ENCODE measurements at places on chromosomes 1 and 21.

DNA sequence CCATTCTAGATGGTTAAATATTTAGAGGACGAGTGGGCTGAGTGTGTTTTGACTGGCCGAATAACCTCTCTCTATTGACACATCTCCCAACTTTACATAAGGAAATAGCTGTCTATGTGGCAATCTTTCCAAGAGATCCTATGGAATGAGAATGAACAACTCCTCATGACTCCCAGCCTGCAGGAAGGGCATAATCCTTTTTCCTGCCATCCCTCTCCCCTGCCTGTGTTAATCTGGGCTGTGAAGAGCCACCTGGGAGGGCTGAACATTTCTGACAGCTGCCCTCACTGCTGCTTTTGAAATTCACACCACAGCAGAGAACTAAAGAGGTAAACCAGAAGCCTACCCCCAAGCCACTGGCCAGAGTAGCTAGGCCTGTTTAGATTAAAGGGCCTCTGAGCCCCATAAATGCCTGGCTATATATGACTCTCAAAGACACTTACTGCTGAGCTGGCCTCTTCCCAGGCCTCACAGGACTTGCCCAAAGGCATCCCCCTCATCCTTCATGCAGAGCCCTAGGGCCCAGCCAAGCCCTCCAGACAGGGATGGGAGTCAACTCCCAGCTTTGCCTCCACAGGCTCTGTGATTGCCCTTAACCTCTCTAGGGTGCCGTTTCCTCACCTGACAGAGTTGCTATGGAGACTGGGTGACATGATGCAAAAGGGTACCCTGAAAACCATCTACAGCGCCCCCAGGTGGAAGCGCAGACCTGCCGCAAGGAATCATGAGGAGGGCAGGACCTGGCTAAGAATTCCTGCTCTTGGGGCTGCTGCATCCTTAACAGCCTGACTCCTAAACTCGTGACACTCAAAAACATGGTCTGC lies 42.0 kb upstream of the LDLRAP1 start:
- peak; percentile 56 for DNase-seq

GRCh38 chr1:202058001-202058908 lies 47.9 kb downstream of the ELF3 start:
- no peak for DNase-seq

- no peak for DNase-seq
These were observed 18.8 kb upstream of the UBXN10 start for GRCh38 chr1:20167126-20167525.

GRCh38 chr1:219965285-219966070 lies 37.1 kb upstream of the SLC30A10 start:
- peak; percentile 17 for DNase-seq

DNA sequence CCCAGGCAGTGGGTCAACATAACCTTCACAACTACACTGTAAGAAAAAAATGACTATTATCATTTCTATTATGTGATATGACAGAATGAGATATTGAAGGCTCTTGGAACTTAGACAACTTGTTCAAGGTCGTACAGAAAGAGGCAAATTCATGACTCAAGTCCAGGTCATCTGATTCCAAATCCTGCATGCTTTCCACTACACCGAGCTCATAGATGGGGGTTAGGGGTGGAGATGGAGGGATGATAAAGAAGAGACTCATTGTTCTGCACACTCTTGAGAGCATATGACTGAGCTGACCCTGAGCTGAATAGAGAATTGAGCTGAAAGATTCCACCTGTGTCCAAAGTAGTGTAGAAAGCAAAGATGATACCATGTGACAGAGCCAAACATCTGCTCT lies 2.8 kb downstream of the FCRL6 start:
- no peak for DNase-seq

DNA sequence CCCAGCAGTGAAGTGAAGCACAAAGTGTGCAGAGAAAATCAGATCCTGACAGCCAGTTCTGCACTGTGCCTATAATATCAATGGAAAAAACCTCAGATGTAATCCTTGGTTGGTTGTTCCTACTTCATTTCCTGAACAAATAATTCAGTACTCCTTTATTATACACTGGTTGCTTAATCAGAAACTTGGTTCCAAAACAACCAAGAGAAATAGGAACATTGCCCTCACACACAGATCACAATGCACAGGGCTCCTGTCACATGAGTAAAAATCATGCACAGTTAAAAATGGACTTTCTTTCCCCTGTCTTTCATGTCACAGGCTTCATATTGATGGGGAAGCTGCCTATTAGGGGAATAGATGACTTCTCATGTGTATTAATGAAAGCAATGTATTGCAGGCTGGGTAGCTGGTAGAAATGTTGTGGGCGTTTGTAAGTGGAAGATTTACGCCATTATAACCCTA lies 9.7 kb downstream of the DNASE2B start:
- DNase-seq = no peak

DNA sequence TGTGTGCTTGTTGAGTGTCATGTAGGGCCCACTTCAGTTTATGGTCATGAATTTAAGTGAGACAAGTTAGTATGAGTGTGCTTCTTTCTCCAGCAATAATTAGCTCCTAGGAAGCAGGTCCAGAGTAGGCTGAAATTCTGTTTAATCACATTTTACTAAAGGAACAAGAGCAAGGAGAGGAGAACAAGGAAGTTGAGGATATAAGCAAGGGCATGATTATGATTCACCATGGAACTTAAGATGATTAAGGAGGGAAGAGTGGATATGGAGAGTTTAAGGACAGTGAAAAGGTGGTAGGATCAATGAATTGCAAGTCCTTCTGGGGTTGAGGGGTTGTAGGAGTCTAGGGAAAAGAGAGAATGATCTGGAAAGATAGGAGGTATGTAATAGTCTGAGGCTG lies 3.1 kb upstream of the DIPK1A start:
- DNase-seq = no peak

DNA sequence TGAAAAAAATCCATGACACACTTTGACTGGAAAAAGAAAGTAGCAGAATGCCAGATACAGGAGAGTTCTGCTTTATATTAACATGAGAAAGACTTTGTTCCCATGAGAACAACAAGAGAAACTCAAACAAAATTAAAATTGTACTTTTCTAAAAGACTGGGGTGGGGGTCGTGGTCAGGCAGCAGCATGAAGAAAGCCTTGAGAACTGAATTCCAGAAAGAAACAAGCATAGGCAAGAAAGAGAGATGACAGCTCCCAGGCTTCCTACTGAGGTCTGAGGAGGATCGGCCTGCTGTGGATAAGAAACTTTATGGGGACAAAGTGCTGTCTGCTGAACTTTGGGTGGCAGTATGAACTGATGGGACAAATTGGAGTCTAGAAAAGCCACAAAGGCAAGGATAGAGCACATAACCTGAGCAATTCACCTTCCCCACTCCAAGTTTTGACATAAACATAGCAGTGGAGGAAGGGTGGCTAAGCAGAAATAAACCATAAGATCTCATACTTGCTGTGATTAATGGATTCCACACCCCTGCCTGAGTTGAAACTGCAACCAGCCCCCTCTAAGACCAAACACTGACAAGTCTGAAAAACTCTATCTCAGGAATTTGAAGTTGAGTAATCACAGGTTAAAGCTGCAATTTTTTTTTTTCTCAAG lies 43.7 kb downstream of the COL6A1 start:
- DNase-seq = peak; percentile 16

- peak; percentile 9 for DNase-seq
These were observed 28.7 kb downstream of the KCNA3 start for GRCh38 chr1:110645821-110646735.

- DNase-seq = no peak
These were observed 33.9 kb upstream of the POU2F1 start for GRCh38 chr1:167186771-167187170.

- no peak for DNase-seq
These were observed 597.6 kb upstream of the PRMT6 start for GRCh38 chr1:106458866-106459265.

DNA sequence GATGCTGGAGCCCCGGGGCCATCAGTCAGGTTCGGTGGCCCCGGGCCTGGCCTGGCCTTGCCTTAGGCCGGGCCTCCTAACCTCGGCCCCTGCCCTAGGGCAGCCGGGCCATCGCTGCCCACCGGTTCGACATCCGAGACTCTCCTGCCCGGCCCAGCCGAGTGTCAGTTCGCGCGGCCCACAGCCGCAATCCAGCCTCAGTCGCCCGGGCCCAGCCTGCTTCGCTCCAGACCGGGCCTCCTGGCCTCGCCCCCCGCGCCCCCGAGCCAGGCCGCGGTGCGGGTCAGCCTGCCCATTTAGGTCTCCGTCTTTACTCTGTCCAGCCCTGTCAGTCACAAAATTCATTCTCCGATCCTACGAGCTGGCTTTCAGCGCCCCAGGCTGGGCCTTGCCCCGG lies 777 bp downstream of the LRRC41 start:
- DNase-seq = peak; percentile 48

GRCh38 chr1:229856009-229856650 lies 210.9 kb upstream of the GALNT2 start:
- no peak for DNase-seq

DNA sequence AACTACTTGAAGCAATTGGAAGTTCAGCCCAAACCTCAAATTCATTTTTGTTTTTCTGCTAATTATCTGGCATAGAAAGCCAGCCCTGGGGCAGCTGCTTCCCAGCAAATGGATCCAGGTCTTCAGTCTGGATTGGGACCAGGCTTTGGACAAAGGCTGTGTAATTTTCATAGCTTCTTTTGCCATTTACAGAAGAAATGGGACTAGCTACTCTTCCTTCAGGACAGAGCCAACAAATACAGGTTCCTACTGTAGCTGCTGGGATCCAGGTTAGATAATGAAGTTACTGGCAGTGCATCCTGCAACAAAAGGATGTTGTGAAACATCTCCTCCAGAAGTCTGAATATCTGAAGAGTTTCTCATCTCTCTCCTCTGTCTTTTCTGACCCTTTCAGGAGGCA lies 171.5 kb upstream of the CAMK1G start:
- no peak for DNase-seq

GRCh38 chr1:197140121-197140520 lies 6.3 kb downstream of the ASPM start:
- DNase-seq = peak; percentile 55

DNA sequence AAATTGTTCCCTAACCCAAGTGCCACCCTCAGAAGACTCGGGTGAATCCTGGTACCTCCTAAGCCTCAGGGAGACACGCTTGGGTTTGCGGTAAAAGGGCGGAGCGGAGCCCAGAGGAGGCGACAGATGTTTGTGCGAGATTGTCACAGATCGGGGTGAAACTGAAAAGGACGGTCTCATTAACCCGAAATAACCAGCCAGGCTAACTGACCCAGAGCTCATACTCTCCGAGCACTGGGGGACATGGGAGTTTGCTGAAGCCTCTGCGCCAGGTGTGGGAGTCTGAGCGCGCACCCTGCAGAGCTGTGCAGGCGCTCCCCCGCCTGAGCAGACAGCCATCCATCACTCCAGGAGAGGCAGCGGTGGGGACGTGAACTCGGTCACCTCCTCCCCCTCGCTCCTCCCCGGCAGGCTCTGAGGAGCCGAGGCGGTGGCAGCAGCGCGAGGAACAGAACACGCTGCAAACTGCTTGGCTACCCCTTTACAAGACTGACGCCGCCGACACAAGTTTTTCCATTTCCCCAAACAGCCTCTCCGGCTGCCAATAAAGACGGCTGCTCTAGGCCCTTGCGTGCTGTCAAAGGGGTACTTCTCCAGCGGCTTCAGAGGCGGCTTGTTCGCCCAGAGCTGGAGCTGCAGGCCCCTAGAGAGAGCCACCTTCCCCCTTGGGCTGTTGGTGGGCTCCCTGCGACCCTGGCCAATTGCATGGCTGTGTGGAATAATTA lies 43.5 kb downstream of the RRAGC start:
- no peak for DNase-seq

DNA sequence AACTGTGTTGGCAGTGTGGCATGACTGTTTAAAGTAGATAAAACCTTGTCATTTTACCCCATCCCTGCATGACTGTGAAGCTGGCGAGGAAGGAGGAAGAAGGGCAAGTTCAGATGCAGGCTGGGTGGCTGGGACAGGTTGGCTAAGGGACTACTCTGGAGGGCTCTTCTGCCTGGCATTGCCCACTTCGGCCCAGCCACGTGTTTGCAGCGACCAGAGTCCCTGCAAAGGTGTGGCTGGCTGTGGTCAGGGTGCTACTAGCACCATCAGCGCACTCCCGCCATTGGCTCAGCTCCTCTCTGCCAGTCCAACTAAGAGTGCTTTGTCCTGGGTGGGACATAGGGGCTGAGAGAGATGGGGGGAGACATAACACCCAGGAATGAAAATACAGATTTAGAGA lies 7.2 kb downstream of the C1orf115 start:
- DNase-seq = no peak

GRCh38 chr1:18883636-18884418 lies 18.5 kb downstream of the ALDH4A1 start:
- peak; percentile 58 for DNase-seq

- DNase-seq = no peak
These were observed 644.5 kb downstream of the NPHP4 start for GRCh38 chr1:5347726-5348125.

DNA sequence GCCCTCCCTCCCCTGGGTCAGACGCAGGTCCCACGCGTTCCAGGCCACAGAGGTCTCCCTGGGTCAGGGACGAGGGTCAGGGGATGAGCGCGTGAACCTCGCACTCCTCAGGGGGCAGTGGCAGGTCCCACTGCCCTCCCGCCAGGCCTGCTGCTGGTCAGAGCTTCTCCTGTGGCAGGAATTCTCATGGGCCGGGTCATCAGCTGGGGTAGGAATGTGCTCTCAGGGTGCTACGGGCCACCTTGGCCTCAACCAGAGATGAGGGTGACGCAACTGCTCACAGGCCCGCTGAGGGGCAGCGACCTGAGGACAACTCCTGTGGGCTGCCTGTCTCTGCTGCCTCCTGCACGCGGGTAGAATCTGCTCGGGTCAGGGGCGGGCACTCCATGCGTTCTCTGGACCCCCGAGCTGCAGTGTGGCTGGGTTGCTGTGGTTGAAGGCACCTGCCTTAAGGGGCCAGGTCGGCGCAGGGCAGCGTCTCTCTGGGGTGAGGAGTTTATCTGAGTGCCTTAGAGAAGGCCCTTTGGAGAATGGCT lies 128.8 kb downstream of the PRDM16 start:
- no peak for DNase-seq

DNA sequence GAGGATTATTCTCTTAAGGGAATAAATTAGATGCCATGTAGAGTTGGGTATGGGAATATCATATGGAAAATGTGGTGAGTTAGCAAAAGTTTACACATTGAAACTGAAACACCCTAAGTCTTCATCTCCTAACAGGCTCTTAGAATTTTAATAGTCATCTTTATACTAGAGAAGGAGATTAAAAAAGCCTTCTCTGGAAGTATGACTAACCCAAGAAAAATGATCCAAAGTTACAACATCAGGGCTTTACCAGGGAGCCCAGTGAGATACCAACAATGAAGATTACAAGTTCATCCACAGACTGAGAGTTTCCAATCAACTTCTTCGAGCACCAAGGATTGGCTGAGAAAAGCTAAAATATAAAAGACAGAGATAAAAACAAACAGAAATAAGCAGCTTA lies 70.0 kb upstream of the KIAA0040 start:
- no peak for DNase-seq

DNA sequence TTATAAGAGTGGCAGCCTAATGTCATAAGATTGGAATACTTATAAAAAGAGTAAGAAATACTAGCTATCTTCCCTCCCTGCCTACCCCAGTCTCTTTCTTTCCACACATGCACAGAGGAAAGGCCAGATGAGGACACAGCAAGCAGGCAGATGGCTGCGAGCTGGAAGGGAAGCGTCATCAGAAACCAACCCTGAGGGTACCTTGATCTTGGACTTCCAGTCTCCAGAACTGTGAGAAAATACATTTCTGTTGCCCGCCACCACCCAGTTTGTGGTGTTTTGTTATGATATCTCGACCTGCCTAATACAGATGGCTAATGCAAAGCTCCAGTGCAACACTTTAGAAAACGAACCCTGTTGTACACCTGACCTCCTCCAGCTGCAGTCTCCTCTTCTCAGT lies 2.3 kb upstream of the OR2C3 start:
- no peak for DNase-seq
